ENCODE measurements at places on chromosomes 7 and 10. TPM values are rescaled to one million over a fixed set of nuclear protein-coding genes. Genes with fewer than 3 reads are reported as not detected.

- H3K36me3 ChIP-seq: no peaks in the 10 kb centered on the region
- DNase-seq: no peak
- H3K4me1 ChIP-seq: peaks cover 25% of the 10 kb centered on the region
- peak overlapping the region; percentile 74 for H3K27ac ChIP-seq
- peaks cover 64% of the 10 kb centered on the region for H3K27me3 ChIP-seq
- peak overlapping the region; percentile 93 for H3K4me3 ChIP-seq
Measured at GRCh38 chr10:119543814-119544642, 1.5 kb upstream of the RGS10 start.

DNA sequence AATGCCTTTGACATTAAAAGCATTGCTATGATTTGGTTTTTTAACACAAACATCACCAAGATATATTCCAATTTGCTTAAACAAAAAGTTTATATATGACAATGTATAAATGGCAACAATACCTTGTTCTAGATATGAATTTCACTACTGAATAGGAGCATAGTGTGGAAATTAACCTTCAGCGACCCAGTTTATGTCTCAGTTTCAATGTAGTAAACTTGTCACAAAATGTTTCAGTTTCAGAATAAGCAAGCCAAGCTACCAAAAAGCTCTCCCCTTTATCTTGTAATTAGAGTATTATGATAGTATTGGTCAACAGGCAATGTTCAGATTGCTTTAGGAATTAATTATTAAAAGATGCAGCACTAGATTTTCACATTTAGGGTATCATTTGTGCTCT lies 99.6 kb upstream of the PCDH15 start:
- no peak for DNase-seq
- no peak overlapping the region for H3K4me3 ChIP-seq
- no peaks in the 10 kb centered on the region for H3K27me3 ChIP-seq
- H3K27ac ChIP-seq: no peak overlapping the region

The PDCD4 gene
- total RNA-seq: 122 TPM

The ITPRID1 gene
- total RNA-seq: 0.07 TPM

Data from type B pancreatic cell (in vitro differentiated cells).